ENCODE measurements at places on chromosomes 4 and X.
A peak's percentile ranks its signal among the peaks of the same experiment; 100 is the strongest.

DNA sequence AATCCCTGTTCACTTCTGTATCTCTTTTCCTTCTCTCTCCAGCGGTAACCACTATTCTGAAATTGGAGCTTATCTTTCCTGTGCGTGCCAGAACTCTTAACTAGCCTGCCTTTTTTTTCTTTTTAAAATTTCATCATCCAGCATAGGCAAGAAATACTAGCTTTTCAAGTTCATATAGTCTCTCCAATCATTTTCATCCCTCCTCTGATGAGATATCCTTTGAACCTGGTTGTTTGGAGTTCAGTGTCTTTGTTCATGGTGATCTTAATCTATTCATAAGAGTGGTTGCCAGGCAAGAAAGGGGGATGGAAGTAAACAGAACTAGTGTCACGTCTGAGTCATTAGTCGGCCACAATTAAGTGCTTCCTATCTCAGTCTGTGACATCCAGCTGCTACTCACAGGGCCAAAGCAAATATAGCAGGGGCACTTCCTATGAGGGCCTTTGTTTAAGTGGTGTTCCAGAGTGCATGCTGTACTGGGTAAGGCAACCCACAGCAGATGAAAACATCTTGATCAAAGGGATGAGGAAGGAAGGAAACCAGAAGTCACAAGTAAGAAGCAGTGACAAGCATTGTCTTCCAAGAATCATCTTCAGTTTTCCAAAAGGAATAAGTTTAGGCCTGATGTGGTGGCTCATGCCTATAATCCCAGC is 56.4 kb upstream of the XIAP start:
- no peak for DNase-seq

DNA sequence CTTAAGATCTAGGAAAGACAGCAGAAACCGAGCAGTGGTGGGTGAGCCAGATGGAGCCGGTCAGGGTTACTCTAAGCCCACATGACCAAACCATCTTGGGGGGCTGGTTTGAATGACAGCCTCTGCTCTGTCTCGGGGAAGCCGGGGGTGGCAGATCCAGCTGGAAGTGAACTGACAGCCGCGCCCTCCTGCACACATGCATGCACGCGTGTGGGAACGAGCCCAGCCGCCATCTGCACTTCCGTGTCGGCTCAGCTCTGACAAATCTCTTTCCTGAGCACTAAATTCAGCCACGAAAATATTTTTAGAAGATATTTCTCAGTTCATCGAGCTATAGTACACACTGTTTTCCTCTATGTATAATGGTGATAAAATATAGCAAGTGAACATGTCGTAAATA is 115.5 kb downstream of the DCTD start:
- peak; percentile 62 for DNase-seq

DNA sequence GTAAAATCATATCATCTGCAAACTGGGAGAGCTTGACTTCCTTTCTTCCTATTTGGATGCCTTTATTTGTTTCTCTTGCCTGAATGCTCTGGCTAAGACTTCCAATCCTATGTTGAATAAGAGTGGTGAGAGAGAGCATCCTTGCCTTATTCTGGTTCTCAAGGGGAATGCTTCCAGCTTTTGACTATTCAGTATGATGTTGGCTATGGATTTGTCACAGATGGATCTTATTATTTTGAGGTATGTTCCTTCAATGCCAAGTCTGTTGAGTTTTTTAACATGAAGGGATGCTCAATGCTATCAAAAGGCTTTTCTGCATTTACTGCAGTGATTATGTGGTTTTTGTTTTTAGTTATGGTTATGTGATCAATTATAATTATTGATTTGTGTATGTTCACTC is 2144.6 kb upstream of the TENM3 start:
- no peak for DNase-seq

DNA sequence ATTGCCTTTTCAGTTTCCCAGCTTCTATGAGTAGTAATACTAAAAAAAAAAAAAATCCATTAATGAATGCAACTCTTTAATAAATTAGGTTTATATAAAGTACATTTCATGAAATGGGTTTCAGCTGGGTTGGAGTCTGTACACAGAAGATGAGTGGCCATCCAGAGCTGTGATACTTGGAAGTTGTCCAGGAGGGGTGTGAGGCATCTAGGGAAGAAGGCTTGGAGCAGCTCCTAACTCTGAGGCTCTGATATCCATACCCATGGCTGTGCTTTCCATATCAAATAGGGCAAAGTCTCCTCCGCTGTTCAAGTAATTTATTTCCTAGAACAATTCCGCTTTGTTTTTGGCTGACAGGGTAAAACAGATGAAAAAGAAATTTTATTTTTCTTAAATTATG is 423.3 kb upstream of the TENM3 start:
- no peak for DNase-seq

DNA sequence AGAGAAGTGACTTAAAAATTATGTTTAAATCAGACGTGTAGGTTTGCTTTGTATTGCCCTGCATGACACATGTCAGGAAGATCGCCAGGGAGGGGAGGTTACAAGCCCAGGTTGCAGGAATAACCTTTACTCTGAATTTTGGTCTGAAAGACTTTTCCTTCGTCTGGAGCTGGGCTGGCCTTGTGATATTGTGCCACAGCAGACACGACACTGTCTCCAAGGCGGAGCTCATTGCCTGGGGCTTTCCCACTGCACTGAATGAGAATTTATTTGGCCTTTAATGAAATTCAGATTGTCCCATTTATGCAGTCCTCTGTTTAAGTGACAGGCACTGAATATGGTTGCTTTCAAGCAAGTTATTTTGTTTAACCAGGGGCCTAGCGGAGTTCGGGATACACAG is 45.1 kb downstream of the RHOH start:
- no peak for DNase-seq

DNA sequence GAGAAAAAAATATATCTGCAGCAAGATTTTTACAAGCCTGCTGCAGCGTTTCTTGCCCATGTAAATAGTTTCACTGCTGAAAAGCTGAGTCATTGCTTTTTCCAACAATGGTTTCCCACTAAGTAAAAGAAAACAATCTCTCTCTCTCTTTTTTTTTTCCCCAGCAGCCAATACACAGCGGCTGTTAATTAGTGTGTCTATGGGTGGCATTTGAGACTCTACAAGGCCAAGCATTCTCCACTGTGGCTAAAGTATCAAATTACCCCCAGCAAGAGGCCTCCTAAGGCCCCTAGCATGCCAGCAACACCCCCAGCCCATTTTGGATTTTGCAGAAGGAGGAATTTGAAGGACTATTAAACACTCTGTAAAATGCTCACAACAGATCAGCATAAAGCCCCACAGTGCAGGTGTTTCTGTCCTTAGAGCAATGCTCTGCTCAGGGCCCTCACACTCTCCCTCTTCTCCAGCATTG is 837.4 kb downstream of the TRIML1 start:
- no peak for DNase-seq

GRCh38 chrX:101462892-101463291 is 22.4 kb upstream of the ARMCX4 start:
- DNase-seq, result no peak

Data from dorsolateral prefrontal cortex (tissue), 122 donors.